Amygdala (tissue), 56 donors: ENCODE measurements at places on chromosomes 13 and 19.

GRCh38 chr13:32267836-32268439 lies 47.2 kb downstream of the ZAR1L start:
- DNase-seq: no peak

DNA sequence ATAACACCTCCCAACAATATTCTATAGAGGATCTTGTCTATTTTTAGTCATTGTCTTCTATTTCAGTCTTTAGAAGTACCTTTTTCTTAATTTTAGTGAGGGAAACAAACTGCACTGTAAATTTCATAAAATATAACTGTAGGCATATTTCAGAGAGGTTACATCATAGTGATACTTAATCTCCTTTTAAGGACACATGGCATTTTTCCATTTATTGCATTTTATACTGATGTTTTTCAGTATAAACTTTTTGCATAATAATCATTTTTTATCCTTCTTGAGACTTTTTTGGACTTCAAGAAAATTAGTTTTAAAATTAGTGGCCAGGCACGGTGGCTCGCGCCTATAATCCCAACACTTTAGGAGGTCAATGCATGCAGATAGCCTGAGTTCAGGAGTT lies 6.6 kb downstream of the ZNF700 start:
- no peak for DNase-seq

DNA sequence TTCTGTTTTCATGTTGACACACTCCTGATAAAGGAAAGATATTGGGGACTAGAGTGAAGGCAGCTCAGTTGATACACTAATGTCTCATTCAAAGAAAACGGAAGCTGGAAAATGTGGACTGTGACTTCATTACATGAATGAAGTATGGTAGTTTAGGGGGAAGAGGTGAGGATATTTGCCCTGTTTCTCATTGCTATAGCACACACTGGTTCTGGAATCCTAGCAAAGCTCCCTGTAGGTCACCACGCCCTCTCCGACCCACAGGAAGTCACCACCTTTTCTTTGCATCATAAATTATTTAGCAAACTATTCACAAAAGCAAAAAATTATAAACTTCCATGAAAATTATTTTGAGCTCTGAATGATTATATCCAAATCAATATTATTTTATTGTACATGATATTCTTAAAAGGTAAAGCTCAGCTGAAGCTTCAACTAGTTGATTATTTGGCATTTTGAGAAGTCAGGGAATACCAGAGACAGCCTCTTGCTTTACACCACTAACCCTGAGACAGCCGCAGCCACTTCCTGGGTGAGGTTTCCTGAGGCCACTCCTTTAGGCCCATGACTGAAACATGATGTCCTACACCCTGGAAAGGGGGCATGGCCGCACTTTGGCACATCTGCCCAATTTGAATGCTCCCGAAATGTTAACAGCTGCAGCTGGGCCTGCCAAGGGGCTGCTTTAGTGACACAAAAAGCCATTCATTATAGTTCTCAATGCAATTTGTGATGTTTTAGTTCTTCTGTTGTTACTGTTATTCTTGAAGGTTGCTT lies 50.0 kb upstream of the WDFY2 start:
- DNase-seq: no peak

DNA sequence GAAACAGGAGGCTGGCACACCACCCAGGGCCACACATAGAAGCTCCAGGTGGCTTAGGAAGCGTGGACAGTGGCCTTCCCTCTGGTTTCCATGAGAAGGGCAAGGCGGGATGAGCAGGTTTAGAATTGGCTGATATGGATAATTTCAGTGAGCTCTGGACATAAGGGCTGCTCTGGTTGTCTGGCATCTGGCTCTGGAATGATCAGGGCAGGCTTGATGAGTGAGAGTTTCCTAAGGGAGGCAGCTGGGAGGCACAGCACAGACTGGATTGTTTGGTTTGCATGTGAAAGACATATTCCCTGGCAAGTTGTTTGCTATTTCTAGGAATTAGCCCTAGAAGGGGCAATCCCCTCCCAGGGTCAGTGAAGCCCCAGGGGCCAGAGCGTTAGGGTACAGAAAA lies 129.5 kb downstream of the ATP8A2 start:
- no peak for DNase-seq

DNA sequence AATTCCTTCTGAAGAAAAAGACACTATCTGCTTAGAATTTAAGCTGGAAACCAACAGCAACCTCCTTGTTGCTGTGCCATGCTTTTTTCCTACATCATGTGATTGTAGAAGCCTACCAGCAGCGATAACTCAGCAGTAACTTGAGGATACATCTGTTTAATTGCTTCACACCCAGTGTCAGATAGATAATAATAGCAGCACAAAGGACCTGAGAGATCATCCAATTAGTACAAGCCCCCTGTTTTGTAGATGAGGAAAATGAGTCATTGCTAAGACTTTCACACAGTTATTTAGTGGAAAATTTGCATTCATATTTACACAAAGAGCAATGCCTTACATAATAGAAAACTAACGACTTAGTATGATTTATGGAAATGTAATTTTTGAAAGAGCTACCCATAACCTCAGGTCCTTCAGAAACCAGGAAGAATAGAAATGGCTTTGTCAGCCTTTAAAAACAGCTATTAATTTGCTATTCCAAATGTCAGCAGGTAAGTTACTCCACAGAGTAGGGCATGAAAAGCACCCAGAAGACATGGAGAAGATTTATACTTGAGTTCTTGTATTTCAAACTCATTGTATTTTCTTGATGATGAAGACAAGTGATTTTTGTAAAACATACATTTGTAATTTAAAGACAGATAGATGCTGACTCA lies 93.7 kb upstream of the SGCG start:
- no peak for DNase-seq

GRCh38 chr13:30091035-30091434 lies 216.3 kb downstream of the KATNAL1 start:
- DNase-seq: no peak

- no peak for DNase-seq
These were observed 316.9 kb downstream of the FGF9 start for GRCh38 chr13:21987793-21988192.

DNA sequence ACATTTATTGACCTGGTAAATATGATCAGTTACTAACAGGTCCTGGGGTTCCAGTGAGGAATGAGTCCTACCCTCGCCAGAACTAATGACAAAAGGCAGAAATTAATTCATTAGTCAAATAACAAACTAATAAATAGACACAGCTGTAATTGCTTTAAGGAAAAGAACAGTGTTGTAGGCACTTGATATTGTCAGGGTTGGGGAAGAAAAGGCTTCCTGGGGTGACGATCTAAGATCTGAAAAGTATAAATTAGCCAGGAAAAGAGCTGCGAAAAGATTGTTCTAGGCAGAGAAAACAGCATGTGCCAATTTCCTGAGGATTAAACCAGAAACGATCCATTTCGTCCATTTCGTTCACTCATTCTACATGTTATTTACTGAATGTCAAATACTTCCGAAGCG lies 670 bp upstream of the CHAF1A start:
- DNase-seq: no peak

DNA sequence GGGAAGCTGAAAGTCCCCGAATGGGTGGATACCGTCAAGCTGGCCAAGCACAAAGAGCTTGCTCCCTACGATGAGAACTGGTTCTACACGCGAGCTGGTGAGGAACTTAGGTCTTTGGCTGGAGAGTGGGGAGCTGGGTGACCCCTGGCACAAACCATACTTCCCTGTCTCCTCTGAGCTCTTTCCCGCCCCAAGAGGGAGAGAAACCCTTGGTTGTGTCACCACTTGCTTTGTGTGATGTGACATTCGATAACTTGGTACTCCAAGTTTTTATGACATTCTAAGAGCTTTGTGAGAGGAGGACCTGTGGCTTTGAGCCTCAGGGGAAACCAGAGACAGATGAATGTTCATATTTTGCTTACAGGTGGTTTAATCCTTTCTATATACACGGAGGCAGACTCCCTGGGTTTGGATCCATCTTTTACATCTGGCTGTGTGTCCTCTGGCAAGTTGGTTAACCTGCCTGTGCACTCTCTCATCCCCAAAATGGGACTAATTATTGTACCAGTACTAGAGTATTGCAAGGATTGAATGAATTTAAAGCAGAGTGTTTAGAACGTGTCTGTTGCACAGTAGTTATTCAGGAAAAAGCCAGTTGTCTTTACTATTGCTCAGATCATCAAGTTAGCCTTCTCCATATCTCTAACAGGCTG lies 1.2 kb downstream of the RPS19 start:
- no peak for DNase-seq

DNA sequence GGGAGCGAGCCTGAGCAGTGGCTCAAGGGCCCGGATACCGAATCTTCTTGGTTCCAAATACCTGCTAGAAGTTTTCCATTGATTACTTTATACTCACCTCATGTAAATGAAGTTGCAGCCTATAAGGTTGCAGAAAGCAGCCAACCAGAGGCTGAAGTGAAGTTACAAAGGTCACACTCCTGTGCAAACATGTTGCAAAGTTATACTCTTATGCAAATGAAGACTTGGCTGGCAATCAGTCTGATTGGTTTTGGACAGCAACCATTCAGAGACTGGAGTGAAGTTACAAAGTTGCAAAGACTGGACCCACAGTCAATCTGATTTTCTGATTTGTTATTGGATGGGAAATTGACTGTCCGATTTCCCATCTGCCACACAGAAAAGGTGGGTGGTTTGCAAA lies 152.5 kb downstream of the GGACT start:
- DNase-seq: no peak

DNA sequence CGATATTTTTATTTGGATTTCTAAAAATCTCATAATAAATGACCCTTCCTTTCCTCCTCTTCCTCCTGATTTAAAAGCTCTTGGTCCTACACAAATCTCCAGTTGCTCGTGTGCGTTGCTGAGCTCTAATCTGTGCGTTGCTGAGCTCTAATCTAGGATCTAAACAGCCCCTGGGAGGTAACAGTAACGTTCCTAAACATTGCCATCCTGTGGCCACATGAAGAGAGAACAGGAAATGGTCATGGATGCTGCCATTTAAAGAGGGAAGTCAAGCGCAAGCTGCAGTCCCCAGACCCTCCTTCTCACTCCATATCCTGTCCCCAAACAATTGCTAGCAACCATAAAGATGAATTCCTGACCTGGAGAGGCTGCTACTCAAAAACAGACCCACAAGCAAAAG lies 170.8 kb downstream of the NUFIP1 start:
- no peak for DNase-seq

DNA sequence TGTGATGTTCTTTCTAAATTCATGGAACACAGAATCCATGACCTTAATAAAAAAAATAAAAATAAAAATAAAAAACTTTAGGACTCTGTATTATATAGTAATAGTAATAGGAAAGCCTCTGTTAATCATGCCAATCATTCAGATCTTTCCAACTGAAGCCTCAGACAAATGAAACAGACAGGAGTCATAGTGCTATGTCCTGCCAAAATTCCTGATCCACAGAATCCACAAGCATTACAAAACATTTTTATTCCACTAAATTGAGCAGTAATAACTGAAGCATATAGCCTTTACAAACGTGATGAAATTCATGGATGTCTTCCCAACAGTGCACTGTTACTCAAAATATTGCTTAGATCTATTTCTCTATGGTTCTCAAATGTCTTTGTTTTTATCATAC lies 820.6 kb upstream of the PCDH9 start:
- DNase-seq: no peak

GRCh38 chr19:49009828-49010227 lies 7.1 kb downstream of the LHB start:
- DNase-seq: no peak

GRCh38 chr13:110331362-110331761 lies 24.3 kb downstream of the COL4A2 start:
- no peak for DNase-seq

DNA sequence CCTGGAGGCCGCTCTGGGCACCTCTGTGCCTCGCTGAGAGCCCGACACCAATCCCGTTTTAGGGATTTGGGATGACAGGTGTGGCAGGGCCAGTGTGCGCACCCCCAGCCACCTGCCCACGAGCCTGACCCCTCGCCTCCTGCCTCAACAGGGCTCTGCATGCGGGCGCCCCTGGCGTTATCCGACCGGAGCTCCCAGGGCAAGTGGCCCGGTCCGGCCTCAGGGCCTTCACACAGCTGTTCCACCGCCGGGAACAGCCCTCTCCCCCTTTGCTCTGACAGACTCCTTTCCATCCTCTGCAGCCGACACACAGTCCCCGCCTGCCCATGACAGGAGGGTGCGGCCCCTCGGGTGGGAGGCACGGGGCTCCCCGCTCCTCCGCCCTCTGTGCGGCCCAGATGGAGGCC lies 7.1 kb upstream of the WDR18 start:
- DNase-seq: no peak

DNA sequence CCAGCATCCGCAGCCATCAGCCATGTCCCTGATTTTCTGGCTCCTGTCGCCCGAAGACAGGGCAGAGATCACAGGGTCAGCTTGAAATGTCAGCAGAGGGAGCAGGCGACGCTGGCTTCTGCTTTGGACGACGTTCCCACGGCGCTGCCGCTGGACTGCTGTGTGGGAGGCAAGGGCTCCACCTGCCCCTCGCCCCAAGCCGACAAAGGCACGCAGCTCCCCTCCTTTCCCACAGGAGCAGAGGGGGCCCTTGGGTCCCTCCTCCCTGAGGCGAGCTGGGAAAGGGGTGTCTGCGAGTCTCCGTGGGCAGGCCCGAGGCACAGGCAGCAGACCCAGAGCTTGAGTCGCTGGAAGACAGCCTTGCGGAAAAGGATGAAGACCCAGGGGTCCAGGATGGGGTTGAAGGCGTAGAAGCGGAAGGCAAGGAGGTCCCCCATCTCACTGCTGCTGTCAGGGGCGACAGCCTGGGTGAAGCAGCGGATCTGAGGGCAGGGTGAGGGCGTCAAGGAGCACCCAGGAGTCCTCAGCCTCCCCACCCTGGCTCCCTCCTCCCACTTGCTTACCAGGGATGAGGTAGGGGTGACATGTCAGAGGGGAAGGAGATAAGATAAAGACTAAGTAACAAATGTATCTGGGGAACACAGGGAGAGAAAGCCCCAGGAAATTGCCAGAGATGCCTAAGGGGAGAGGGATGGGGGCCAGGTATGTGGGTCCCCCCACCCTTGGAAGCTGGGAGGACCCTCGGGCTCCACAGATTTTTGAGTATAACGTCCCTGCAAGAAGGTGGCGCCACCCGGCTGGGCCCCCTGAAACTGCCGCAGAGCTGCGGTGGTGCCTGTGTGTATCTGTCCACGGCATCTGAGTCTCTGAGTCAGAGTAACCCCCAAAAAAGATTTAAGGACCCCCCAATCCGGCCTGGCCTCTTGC lies 3.4 kb downstream of the PTGIR start:
- DNase-seq: no peak
